ENCODE measurements at places on chromosomes 5 and 9.

DNA sequence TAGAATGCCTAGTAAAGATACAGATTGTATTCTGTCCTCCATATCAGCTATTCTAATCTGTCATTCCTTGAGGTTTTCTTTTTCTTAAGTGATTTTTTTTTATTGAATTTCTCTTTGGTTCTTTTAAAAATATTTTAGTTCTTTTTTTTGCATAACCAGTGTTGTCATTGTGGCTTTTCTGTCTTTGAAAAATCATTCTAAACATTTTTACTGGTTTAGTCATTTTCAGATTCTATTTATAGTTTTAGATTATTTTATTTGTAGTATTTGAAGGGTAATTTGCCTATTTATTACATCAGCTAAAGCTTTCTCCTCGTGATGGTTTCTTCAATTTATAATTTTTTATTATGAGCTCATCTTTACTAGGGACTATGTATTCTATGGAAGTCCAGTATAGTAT lies 78.1 kb downstream of the NDUFAF2 start:
- DNase-seq, result no peak

DNA sequence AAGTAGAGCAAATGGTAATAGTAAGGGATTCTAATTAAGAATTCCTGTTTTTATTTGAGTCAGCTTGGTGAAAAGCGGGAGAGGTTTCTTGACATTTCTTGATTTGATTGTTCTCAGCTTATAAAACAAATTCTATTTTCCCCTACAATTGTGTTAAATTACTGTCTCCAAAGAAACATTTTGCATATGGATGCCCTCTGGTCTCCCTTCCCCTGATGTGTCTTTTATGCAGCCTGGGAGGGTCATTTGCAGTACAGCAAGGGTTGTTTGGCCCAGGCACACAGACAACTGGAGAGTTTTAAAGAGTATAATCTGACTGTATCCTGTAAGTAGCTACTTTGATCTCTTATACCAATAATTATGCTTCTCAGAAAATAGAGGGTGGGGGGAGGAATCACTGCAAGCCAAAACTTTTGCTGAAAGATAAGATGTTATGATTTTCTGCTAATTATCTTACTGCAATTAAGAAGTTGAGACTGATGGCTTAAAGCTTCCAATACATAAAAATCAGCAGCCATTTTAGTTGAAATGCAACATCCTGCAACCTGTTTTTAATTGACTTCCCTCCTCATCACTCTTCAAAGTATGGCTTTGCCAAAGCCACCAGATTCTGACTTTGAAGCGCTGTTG lies 204.1 kb upstream of the SEMA6A start:
- DNase-seq, result no peak

GRCh38 chr5:146703499-146703898 lies 175.1 kb downstream of the PPP2R2B start:
- no peak for DNase-seq

- no peak for DNase-seq
Measured at GRCh38 chr5:132539716-132540115, 3.6 kb downstream of the IL5 start.

All from left colon (tissue), 2 donors.